ENCODE measurements at places on chromosomes 6 and 20.

DNA sequence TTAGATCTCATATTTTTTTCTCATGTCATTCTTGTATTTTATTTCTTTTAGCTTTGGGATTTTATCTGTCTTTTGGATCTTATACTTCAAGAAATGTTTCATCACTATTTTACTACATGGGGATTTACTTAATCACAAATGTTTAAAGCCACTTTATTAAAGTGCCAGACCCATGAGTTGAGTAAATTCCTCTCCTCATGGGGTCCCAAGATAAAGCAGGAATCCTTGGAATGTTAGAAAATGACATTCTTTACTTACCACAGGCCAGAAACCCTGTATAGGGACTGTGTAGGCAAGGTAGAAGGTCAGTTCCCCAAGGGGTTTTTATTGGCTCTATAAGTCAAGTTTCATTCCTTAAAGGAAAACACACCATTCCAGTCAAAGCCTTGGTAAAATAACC, 28.4 kb upstream of the OR2J2 start:
- no peak for DNase-seq

- DNase-seq = no peak
These were observed 32.9 kb downstream of the TRAM2 start for GRCh38 chr6:52543729-52544601.

GRCh38 chr6:10343320-10343719, 71.6 kb downstream of the TFAP2A start:
- no peak for DNase-seq

DNA sequence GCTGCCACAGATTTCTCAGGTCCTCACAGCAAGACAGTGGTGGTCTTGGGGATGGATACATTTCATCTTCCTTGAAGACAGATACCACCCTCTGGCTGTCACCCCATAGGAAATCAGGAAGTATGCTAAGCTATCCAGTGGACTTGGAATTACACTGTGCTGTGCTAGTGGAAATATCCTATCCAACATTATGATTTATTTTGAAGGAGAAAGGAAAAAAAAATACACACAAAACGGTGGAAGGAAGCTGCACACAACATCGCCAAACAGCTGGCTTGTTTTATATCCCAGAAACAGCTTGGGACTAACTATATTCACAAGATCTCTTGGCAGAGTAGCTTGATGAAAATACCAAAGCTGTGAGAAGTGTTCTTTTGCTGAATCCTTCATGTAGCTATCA, 257.6 kb downstream of the LAMA2 start:
- no peak for DNase-seq

DNA sequence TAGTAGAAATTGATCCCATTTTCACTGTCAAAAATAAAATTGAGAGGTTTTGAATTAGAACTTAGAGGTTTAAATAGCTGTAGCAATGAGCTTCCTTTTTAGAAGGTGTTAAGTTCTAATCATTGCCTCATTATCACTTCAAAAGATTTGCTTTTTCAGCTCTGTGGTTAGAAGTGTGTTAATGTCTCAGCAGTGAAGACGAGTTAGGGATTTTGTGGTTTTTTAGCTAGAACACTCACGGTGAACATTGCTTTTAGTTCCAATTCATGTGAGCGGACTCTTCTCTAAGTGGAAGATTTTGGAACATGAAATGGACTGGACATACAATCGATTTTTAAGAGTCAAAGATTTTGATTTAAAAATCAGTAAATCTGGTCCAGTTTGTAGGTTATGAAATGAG, 12.7 kb upstream of the IFNGR1 start:
- DNase-seq = no peak

- DNase-seq = no peak
These were observed 4.5 kb upstream of the SYS1 start for GRCh38 chr20:45358282-45359068.

DNA sequence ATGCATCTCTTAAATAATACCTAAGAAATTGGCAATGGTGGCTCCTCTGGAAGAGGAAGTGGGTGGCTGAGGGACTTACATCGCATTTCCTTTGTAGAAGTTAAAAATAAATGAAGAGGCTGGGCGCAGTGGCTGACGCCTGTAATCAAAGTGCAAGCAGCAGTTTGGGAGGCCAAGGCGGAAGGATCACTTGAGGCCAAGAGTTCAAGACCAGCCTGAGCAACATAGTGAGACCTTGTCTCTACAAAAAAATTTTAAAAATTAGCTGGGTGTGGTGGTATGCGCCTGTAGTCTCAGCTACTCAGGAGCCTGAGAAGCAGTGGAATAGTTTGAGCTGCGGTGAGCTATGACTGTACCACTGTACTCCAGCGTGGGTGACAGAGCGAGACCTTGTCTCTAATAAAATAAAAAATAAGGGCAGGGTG, 12.2 kb upstream of the NCOA3 start:
- no peak for DNase-seq

DNA sequence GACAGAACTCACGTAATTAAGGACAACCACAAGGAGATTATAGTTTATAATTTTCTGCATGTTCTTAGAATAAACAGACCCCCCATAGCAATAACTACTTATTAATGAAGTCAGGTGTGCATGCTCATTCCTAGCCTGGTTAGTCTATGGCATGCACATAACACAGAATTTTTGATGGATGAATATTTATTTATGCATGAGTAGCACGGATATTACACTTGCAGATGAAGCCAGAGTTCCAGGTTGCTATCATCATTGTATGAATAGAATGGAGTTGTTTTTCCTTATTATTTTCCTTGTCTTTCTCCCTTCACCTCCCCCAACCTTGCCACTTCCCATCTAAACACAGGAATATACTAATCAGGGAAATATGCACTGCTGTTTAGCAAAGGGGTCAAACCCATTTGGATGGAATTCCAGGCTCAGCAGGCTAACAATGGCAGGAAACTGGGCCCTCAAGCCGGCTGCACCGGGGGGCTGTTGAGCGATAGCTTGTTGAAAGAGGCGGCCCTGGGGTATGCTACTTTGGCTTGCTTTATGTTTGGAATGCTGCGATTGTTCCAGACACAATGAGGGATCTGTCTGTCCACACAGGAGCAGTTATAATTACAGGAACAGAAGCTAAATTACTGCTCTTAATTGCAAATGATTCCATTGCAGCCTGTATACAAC, 112.6 kb downstream of the TMEM170B start:
- no peak for DNase-seq

GRCh38 chr6:156254240-156254639, 522.9 kb upstream of the ARID1B start:
- no peak for DNase-seq

- no peak for DNase-seq
These were observed 10.0 kb downstream of the CST5 start for GRCh38 chr20:23869520-23869919.

GRCh38 chr6:22236626-22237414, 60.0 kb downstream of the PRL start:
- DNase-seq = no peak

GRCh38 chr6:22147921-22148776, 148.7 kb downstream of the PRL start:
- DNase-seq = no peak

- no peak for DNase-seq
These were observed 69.9 kb downstream of the FYN start for GRCh38 chr6:111803371-111803770.

- DNase-seq = no peak
These were observed 17.0 kb upstream of the ZNF318 start for GRCh38 chr6:43386492-43386891.

DNA sequence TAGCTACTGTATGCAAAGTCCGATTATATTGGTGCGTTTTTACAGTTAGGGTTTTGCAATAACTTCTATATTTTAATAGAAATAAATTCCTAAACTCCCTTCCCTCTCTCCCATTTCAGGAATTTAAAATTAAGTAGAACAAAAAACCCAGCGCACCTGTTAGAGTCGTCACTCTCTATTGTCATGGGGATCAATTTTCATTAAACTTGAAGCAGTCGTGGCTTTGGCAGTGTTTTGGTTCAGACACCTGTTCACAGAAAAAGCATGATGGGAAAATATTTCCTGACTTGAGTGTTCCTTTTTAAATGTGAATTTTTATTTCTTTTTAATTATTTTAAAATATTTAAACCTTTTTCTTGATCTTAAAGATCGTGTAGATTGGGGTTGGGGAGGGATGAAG, 13.7 kb upstream of the PLCG1 start:
- no peak for DNase-seq

GRCh38 chr6:163408352-163408991, 6.0 kb upstream of the QKI start:
- no peak for DNase-seq

DNA sequence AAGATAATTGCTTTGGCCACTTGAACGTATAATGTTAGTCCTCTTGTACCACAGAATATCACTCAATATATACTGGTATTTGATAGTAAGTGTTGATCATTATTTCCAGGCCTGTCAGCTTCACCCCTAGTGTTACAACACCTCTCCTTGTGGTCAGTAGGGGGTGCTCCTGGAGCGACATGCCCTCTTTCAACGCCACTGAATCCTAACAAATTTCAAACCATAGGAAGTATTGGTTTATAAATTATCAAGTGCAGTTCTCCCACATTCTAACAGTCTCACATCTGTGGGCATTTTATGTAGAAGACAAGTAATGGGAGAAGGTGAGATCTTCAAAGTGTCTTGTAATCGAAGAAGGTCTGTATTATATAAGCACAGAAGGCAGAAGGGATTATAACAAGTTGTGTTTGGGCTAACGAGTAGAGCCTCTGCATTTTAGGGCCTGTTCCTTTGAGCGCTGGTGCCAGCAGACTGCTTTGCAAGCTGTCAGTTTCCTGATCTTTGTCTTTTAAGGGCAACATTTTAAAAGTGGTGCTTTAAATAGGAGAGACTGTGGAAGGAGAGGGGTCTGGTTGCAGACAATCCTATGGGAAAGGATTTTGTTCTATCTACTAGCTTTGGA, 57.1 kb upstream of the CEP162 start:
- DNase-seq = no peak

DNA sequence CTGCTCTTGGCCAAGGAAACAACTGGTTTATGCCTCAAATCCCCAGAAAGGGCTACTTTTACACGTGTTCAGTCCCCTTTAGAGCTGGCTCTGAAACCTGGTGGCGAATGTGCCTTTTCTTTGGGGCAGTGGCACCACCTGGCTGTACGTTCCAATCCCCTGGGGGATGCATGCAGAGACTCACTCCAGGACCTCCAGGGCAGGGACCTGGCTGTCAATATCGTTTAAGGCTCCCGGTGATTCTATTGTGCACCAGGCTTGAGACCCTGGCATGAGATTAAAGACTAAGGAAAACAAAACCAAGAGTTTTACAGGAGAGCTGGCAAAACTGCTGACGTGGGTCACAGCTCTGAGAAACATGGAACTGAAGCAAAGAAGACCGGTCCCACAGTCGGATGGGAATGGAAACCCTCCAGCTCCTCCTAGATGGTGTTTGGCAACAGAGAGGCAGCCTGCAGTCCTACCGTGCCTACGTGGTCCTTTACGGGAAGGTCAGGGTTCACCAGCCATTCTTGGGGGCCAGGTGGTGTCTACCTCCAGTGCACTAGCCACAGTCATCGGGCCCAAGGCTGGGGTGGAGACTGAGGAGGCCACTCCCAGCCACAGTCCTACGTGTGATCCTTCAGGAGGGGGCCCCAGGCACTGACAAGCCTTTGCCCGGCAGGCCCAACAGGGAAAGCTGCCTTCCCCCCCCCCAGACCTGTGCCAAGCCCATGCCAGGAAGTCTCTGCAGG, 203.3 kb upstream of the CST7 start:
- no peak for DNase-seq

DNA sequence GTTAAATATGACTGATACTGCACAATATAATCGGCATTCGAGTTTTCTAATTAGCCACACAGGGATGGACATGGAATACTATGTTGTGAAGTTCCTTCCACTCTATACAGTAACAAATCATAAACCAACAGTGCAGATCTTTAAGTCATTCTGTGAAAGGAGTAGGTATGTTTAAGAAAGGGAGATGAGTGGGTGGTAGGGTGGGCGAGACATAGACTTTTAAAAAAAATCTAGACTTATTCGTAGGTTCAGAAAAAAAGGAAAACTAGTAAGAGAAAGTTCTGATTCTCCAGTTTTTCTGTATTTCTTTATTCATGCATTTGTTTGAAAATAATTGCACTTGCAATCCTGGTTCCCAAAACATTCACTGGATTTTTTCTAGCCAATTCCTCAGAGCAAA, 61.8 kb downstream of the SYNDIG1 start:
- no peak for DNase-seq

DNA sequence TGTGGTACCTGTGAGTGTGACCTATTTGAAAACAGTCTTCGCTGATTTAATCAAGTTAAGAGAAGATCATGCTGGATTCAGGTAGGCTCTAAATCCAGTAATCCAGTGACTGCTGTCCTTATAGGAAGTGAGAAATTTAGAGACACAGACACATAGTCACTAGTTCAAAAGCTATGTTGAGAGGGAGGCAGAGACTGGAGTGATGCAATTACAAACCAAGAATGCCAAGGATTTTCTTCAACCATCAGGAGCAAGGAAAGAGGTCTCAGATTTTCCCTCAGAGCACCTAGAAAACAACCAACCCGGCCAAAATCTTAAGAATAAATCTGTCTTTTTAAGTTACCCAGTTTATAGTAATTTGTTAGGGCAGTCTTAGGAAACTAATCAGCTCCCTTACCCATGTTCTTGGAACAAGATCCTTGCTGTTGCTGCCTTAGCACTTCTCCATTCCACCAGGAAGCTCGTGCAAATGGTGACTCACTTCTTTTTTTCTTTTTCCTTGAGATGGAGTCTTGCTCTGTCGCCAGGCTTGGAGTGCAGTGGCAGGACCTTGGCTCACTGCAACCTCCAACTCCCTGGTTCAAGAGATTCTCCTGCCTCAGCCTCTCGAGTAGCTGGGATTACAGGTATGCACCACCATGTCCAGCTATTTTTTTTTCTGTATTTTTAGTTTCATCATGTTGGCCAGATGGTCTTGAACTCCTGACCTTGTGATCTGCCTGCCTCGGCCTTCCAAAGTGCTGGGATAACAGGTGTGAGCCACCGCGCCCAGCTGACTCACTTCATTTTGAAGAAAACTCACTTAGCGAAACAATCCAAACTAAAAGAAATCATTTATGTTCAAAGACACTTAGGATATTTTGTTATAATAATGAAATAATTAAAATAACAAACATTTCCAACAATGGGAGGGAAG, 34.4 kb upstream of the ZNF184 start:
- no peak for DNase-seq

Measured in NK-92 treated with Interleukin-12 subunit alpha and Interleukin-12 subunit beta, amount 100 ng/mL, for 24 hours (cell line).